ENCODE measurements at places on chromosomes 3 and 15. TPM values are rescaled to one million over a fixed set of nuclear protein-coding genes. Genes with fewer than 3 reads are reported as not detected.

DNA sequence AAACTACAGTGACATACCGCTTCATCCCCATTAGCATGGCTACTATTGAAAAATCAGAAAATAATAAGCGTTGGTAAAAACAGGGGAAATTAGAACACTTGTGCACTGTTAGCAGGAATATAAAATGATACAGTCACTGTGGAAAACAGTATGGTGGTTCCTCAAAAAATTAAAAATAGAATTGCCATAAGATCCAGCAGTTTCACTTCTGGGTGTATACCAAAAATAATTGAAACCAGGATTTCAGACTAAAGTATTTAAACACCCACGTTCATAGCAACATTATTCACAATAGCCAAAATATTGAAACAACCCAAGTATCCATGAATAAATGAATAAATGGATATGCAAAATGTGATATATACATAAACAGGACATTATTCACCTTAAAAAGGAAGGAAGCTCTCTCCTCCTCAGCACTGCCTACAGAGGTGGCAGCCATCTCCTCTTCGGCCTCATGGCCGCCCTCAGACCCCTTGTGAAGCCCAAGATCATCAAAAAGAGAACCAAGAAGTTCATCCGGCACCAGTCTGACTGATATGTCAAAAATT lies 34.1 kb downstream of the NGLY1 start:
- no peak overlapping the region for H3K4me3 ChIP-seq
- no peak for DNase-seq
- no peaks in the 10 kb centered on the region for H3K36me3 ChIP-seq
- H3K27me3 ChIP-seq = no peaks in the 10 kb centered on the region

The GPR149 gene
- total RNA-seq = not detected

GRCh38 chr3:164658125-164658524 lies 420.2 kb downstream of the SI start:
- no peaks in the 10 kb centered on the region for H3K4me1 ChIP-seq
- no peak overlapping the region for H3K4me3 ChIP-seq
- H3K36me3 ChIP-seq = no peaks in the 10 kb centered on the region
- H3K27me3 ChIP-seq = no peaks in the 10 kb centered on the region

DNA sequence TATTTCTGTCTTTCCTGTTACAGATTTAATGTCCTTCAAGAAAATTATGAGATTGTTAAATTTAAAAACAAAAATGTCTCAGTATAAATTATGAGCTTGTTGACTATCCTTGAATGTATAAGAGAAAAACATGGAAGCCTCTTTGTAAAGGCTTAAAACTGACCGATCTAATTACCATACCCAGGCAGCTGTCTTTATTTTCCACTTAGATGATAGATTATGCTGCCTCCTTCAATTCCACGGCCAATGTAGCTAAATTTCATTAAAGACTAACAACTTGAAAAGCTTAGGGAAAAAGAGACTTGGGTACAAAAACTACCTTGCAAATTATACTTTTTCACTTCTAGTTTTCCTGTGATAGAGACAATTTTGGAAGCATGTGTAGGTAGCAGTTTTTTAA lies 88.3 kb downstream of the ATP10A start:
- H3K4me3 ChIP-seq = no peak overlapping the region
- H3K4me1 ChIP-seq = peaks cover 8% of the 10 kb centered on the region
- no peak for DNase-seq
- H3K27ac ChIP-seq = no peak overlapping the region
- H3K27me3 ChIP-seq = no peaks in the 10 kb centered on the region
- H3K36me3 ChIP-seq = no peaks in the 10 kb centered on the region

GRCh38 chr15:40247406-40247971 lies 8.6 kb downstream of the PAK6 start:
- H3K27ac ChIP-seq = no peak overlapping the region
- no peak overlapping the region for H3K4me3 ChIP-seq
- H3K4me1 ChIP-seq = peaks cover 51% of the 10 kb centered on the region
- no peak for DNase-seq
- no peaks in the 10 kb centered on the region for H3K27me3 ChIP-seq
- no peaks in the 10 kb centered on the region for H3K36me3 ChIP-seq

- DNase-seq = no peak
- no peaks in the 10 kb centered on the region for H3K27me3 ChIP-seq
- no peak overlapping the region for H3K27ac ChIP-seq
- no peak overlapping the region for H3K4me3 ChIP-seq
- H3K4me1 ChIP-seq = no peaks in the 10 kb centered on the region
- H3K36me3 ChIP-seq = no peaks in the 10 kb centered on the region
Observed at GRCh38 chr3:7315037-7315436, 454.1 kb downstream of the GRM7 start.

Measured in esophagus squamous epithelium (tissue), 5 donors.